ENCODE measurements at places on chromosomes 5 and 9.

- DNase-seq = no peak
Observed at GRCh38 chr9:94945197-94946144, 219.0 kb downstream of the AOPEP start.

- DNase-seq = no peak
Observed at GRCh38 chr9:83013867-83014605, 48.9 kb downstream of the RASEF start.

- no peak for DNase-seq
Observed at GRCh38 chr5:149870232-149870631, 74.4 kb downstream of the PDE6A start.

GRCh38 chr5:151846765-151847164 lies 75.0 kb downstream of the G3BP1 start:
- DNase-seq = no peak

- DNase-seq = no peak
Observed at GRCh38 chr5:53200306-53200705, 90.7 kb upstream of the MOCS2 start.

DNA sequence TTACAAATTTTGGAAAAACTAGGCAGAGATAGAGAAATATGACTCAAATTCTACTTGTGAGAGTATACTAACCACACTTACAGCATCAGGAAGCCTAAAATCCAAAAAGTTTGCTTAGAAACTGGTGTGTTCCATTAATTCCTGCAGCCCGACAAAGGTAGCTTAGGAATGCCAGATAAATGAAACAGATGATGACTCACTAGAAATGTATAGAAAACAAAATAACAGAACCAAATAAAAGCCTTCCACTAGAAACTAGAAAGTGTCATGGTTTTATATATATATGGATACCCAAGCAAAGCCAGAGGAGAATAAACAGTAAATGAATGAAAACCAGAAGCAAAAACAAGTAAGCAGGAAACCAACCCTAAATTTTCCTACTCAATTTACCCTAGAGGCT lies 272.2 kb upstream of the PRDM9 start:
- no peak for DNase-seq

GRCh38 chr9:89352874-89353649 lies 34.8 kb downstream of the SECISBP2 start:
- DNase-seq = no peak

DNA sequence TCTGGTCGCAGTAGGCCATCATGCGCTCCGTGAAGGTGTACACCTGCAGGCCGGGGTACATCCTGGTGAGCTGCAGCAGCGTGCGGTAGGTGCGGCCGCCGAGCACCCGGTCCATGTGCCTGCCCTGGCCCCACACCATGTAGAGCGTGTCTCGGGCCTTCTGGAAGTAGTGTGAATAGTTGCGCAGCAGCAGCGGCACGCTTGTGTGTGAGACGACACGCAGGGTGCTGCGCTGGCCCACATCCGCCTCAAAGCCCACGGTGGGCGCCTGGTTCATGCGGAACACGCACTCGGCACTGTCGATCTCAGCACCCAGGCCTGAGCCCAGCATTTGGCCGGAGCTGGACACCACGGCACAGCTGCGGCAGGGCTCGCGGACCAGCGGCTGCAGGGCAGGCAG lies 4.5 kb downstream of the ST6GALNAC4 start:
- DNase-seq = no peak

GRCh38 chr5:124438903-124439281 lies 307.5 kb downstream of the ZNF608 start:
- no peak for DNase-seq

DNA sequence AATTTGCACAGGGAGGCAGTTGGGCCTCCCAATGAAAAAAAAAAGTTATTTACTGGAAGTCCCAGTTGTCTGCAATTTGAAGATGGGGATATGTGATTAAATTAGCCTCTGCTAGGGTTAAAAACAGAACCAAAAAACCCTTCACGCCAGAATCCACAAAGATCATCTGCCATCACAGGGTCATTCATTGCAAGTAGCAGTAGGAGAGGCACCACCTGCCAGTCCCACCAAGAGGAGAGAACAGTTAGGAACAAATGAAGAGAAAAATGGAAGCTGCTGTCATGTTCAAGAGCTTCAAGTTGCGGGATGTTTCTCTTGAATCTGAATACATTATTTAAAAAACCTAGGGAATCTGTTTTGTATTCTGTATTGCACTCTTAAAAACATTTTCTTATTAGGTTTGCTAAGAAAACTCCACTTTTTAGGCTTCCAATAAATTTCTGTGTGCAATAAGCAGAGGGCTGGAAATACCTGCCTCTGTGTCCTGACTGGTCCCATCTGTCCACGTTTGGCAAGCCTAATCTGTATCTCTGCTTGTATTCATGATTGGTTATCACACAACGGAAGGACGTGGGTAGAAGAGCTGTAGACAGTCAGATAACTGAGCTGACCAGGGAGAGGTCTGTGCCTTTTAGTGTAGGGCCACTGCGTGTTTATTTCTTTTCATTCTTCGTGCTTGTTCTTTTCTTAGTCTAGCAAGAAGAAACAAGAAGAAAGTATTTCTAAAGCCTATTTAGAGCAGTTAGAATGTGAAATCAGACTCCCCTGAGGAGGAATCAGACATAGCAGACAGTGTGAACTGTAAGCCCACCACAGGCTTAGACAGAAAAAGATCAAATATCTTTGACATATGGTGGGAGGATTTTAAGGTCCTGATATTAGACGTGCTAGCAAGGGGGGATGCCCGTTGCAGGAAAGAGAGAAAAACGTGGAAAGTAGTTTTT lies 630.6 kb upstream of the SEMA6A start:
- DNase-seq = no peak

DNA sequence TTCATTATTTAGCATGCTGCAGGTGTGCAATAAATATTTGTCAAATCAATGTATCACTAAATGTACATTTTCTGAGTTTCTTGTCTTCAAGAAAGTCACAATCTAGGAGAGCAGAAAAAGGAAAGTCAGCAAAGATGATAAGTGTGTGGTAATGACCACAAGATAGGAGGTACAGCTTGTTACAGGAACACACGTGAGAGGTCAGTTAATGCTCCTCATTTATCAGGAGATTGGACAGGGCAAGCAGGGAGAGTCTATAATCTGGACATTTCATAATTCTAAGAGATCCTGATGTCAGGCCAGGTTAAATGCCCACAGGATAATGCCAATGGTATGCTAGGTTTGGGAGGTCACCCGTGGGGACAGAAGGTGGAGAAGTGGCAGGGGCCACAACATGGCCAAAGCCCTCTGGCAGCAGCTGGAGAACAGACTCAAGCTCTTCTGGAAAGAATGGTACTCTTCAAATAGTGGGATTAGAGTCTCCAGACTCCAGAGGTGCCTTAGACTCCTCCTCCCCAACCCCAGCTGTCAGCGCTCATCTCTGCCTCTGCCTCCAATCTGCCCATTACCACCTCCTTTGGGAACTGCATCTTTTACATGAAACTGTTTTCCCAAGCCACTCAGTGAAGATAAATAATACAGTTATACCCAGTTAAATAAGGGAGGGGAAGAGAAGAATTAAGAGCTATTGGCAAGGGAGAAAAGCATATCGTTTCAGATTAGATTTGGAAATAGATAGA lies 114.3 kb downstream of the ASTN2 start:
- no peak for DNase-seq

DNA sequence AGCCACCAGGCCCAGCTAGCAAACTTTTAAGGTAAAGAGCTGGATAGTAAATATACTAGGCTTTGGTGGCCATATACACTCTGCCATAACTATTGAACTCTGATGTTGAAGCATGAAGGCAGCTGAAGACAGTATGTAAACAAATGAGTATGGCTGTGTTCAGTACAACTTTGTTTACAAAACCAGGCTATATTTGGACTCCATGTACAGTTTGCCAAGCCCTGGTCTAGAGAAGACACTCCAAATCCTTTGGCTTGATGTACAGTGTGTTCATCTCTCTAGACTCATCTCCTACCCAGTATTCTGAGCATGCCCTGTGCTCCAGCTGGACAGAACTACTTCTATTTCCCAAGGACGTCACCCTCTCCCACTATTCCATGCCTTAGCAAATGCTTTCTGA lies 54.3 kb upstream of the MEGF10 start:
- no peak for DNase-seq
